Cerebellar nuclear complex (tissue), 1 donor: ENCODE measurements at places on chromosomes 1 and 21.

DNA sequence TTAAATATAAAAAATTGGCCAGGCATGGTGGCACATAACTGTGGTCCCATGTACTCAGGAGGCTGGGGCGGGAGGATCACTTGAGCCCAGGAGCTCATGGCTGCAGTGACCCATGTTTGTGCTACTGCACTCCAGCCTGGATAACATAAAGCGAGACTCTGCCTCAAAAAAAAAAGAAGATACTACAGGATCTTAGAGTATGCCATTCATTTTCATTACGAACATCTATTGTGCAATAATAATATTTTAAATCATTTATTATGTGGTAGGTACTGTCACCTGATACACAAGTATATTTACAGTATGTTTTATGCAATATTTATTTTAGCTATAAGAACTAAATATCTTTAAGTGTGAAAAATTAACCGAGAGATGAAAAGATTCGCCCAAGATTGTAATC is 9.3 kb upstream of the GIPC2 start:
- no peak for DNase-seq

- no peak for DNase-seq
These were observed 94.2 kb upstream of the IPO9 start for GRCh38 chr1:201734786-201735185.

GRCh38 chr1:35642471-35642955 is 1.2 kb upstream of the PSMB2 start:
- no peak for DNase-seq

GRCh38 chr1:3204725-3205124 is 135.7 kb downstream of the PRDM16 start:
- DNase-seq = no peak

GRCh38 chr1:42990757-42991346 is 32.2 kb upstream of the SLC2A1 start:
- DNase-seq = no peak

DNA sequence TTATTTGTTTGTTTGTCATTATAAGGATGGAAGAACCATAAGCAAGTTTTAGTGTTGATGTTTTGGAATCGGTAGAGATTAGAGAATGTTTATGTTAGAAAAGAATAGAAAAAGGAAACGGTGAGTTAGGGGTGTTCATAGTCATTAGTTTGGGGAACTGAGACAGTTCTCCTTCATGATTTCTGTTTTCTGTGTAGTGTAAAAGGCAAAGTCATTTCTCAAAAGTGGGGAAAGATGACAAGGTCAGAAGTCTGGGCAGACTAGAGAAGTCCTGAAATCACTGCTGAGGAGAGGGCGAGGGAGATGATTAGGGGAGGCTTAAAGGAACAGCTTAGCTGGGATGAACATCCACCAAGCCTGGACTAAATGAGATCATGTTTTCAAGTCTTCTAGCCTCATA is 498.9 kb downstream of the TTLL7 start:
- no peak for DNase-seq

DNA sequence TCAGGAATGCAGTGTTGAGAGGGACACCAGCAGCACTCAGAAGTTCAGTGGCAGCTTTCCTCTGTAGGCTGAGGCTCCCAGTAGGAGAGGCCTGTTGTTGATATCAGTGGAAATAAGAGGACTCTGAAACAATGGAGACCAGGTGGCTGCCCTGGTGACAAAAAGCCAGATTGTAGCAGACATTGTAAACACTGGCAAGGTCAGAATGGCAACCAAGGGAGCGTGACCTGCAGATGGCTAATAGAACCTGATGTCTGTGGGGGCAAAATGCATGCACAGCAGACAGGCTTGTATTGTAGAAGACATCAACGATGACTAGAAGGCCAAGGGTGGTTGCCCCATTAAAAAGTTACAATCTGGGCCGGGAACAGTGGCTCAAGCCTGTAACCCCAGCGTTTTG is 53.1 kb upstream of the GPR37L1 start:
- no peak for DNase-seq

DNA sequence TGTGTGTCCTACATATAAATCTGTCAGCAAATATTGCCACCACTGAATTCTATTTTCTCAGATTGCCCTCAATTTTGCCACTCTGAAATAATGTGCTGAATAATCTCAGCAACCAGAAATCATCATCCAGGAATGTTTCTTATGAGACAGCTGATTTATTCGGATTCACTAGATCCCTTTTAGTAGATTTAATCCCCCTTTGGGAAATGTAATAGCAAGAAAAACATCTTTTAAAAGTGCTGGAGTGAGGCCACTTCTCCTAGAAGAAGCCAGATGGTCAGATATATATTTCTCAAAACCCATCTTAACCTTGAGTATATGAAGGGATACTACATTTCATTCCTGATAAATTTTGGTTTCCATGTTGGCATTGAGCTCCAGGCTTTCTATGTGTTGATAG is 327.7 kb downstream of the SMYD3 start:
- DNase-seq = no peak

DNA sequence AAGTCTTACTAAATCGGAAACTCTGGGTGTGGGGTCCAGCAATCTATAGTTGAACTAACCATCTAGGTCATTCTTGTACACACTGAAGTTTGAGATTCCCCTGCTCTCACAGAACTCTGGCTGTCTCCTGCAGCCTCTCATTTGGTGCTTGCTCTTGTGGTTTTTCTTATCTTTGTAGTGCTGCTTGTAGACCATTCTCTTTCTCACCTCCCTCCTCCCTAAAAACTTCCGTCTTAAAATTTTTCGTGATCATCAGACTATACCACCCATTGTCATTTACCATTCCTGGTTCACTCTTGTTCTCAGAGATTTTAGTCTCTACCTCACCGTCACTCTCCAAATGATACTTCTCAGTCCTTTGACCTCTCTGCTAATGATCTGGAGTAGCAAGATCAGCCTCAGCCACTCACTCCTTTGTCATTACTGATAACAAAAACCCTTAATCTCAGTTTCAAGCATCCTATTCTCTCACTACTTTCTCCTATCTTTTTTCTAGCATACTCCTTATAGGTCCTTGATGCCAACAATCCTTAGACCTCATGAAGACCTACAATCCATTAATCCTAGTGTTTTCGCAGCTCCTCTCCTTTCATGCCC is 13.0 kb upstream of the EPHX4 start:
- no peak for DNase-seq

DNA sequence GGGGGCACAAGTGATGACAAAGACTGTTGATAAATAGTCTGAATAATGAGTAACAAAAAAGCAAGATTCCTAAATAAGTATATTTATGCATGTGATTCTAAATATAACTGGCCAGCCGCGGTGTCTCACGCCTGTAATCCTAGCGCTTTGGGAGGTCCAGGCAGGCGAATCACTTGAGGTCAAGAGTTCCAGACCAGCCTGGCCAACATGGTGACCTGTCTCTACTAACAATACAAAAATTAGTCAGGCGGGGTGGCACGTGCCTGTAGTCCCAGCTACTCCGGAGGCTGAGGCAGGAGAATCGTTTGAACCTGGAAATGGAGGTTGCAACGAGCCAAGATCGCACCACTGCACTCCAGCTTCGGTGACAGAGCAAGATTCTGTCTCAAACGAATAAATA is 161.5 kb downstream of the TOMM20 start:
- no peak for DNase-seq

- no peak for DNase-seq
These were observed 77.6 kb downstream of the SETD4 start for GRCh38 chr21:35982717-35983116.
